Trophoblast cell (in vitro differentiated cells and primary cell): ENCODE measurements at places on chromosomes 11 and 22.

- H3K27ac ChIP-seq: no peak overlapping the region
- H3K4me3 ChIP-seq: no peak overlapping the region
- no peaks in the 10 kb centered on the region for H3K27me3 ChIP-seq
- no peaks in the 10 kb centered on the region for H3K36me3 ChIP-seq
- H3K4me1 ChIP-seq: no peaks in the 10 kb centered on the region
- no peak for DNase-seq
Measured at GRCh38 chr11:64485074-64485473, 105.9 kb upstream of the SLC22A12 start.

- DNase-seq: peak; percentile 36
- H3K27me3 ChIP-seq: no peaks in the 10 kb centered on the region
- H3K27ac ChIP-seq: no peak overlapping the region
- no peak overlapping the region for H3K4me3 ChIP-seq
- H3K4me1 ChIP-seq: no peaks in the 10 kb centered on the region
Measured at GRCh38 chr11:76077575-76078150, 128.6 kb downstream of the WNT11 start.

DNA sequence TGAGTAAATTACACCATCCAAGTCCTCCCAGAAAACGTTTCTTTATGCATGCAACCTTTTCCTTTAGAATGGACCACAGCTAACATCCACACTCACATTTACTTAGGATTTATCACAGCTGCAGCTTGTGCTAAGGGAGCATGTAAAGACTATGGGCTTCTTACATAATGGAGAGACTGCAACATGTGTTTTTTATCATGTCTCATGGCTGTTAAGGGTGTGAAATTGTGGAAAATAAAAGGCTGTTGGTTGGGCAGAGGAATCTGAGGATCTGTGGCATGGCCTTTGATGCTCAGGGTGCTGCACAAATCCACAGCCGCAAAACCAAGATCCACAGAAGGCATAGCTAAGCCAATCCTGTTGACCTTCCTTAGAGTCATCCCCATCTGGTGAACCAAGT is 112.0 kb upstream of the MTNR1B start:
- H3K4me3 ChIP-seq: no peak overlapping the region
- no peak overlapping the region for H3K27ac ChIP-seq
- no peaks in the 10 kb centered on the region for H3K4me1 ChIP-seq
- H3K36me3 ChIP-seq: no peaks in the 10 kb centered on the region

DNA sequence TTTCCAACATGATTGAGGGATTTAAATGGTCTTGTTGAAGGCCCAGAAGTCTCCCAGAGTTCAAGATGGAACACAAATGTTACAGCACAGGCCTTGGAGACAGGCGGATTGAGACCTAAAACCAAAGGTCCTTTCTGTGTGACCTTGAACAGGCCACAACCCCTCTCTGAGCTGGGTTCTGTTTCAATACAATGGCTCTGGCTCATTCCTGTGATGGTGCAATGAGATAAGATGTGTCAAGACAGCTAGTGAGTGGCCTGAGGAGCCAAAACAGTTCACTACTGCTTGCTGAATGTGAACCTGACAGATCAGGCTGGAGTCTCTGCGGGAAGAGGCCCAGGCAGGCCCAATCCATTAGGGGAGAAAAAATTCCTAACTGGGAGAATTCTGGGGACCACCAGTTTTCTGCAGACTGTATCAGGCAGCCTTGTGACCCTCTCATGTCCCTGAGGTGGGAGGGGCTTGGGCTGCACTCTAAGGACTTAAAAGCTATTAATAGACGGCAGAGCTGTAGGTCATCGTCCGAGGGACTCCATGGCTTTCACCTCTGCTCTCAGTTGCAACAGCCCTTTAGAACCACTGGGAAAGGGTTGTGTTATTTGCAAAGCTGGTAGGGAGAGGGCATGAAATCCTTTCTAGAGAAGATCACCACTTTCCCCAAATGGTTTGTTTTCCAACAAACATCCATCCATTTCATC is 126.1 kb upstream of the TEAD1 start:
- peak overlapping the region; percentile 90 for H3K27ac ChIP-seq
- H3K4me3 ChIP-seq: no peak overlapping the region
- H3K27me3 ChIP-seq: no peaks in the 10 kb centered on the region
- no peak for DNase-seq

GRCh38 chr22:23786261-23786710 is 480 bp upstream of the SMARCB1 start:
- no peak for DNase-seq
- peak overlapping the region; percentile 39 for H3K27ac ChIP-seq
- no peaks in the 10 kb centered on the region for H3K27me3 ChIP-seq
- no peak overlapping the region for H3K4me3 ChIP-seq

DNA sequence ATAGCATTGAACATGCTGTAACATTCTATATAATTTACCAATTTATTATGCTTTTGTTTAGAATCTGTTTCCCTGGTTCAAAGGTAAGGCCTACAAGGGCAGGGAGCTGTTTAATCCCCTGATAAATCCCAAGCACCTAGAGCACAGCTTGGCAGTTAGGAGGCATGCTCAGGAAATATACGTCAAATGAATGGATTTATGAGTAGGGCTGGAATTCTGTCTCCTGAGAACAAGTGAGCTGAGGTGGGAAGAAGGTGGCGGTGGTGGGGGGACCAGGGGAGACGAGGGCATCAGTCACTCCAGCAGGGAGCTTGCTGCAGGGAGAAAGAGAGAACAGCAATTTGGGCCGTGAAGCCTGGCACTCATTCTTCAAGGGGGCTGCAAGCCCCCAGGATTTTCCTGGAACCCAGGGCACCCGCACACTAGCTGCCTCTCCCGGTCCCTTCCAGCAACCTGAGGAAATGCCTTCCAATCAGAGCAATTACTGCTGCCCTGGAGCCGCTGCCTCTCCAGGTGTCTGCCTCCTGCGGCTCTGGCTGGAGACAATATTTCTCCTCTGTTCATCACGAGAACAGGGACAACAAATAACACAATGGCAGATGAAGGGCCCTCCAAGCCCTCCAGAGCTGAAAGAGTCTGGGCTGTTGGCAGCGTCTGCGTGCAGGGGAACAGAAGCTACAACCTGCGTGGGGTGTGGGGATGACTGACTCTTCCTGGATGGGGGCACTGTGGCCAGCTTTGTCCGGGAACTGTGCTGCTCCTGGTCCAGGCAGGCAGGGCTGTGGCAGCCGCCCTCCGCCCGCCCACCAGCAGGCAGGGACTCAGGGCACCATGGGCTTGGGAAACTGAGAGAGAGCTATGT is 233.4 kb downstream of the ST3GAL4 start:
- DNase-seq: no peak
- no peak overlapping the region for H3K27ac ChIP-seq
- H3K27me3 ChIP-seq: no peaks in the 10 kb centered on the region
- no peak overlapping the region for H3K4me3 ChIP-seq

DNA sequence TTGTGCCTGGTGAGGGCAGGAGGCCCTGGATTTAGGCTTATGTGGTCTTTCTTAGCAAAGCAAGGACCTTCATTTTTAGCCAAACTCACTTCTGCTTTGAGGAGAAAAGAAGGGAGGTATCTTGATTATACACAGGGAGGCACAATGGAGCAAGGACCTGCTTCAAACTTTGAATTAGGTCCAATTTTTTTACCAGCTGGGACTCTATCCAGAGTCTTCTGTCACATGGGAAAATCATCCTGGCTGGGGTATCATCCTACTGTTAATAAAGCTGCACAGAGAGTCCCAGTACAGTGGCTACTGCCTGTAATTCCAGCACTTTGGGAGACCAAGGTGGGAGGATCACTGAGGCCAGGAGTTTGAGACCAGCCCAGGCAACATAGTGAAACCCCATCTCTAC is 87.8 kb downstream of the CWC15 start:
- H3K27ac ChIP-seq: no peak overlapping the region
- H3K4me3 ChIP-seq: no peak overlapping the region
- H3K36me3 ChIP-seq: peaks cover 41% of the 10 kb centered on the region
- H3K27me3 ChIP-seq: no peaks in the 10 kb centered on the region
- H3K4me1 ChIP-seq: peaks cover 12% of the 10 kb centered on the region
- no peak for DNase-seq

- H3K27me3 ChIP-seq: no peaks in the 10 kb centered on the region
- no peaks in the 10 kb centered on the region for H3K36me3 ChIP-seq
- H3K4me3 ChIP-seq: no peak overlapping the region
- DNase-seq: peak; percentile 97
Measured at GRCh38 chr11:69497221-69497787, 15.8 kb downstream of the LINC01488 start.

GRCh38 chr11:76276046-76276780 is 69.9 kb upstream of the WNT11 start:
- H3K36me3 ChIP-seq: no peaks in the 10 kb centered on the region
- DNase-seq: no peak
- no peaks in the 10 kb centered on the region for H3K27me3 ChIP-seq
- H3K4me3 ChIP-seq: no peak overlapping the region
- no peaks in the 10 kb centered on the region for H3K4me1 ChIP-seq

GRCh38 chr11:10107497-10107896 is 186.5 kb downstream of the SBF2 start:
- H3K4me1 ChIP-seq: no peaks in the 10 kb centered on the region
- no peaks in the 10 kb centered on the region for H3K27me3 ChIP-seq
- no peak overlapping the region for H3K4me3 ChIP-seq
- no peak overlapping the region for H3K27ac ChIP-seq
- DNase-seq: no peak
- no peaks in the 10 kb centered on the region for H3K36me3 ChIP-seq

DNA sequence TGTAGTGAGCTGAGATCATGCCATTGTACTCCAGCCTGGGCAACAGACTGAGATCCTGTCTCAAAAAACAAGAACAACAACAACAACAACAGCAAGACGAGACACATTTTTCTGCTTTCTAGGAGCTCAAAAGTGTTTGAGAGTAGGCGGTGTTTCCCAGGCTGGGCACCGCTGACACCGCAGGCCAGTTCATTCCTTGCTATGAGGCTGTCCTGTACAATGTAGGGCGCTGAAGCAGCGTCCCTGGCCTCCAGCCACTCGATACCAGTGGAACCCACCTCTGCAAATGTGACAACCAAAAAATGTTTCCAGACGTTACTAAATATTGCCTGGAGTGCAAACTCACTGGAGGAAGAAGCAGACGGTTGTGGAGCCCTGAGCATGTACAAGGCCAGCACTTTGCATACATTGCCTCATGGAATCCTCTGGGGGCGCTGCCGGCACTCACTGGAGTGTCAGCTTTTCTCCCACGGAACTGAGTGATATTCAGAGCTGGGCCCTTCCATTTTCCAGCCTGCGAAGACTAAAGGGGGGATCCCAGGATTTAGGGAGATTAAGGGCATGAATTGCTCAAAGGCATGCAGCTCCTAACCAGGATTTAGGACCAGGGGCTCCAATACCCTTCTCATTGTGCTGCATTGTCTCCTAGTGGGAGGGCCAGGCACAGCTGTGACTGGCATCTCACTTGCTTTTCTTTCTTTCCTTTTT is 5.8 kb upstream of the MIEF1 start:
- H3K36me3 ChIP-seq: no peaks in the 10 kb centered on the region
- H3K4me3 ChIP-seq: no peak overlapping the region
- peaks cover 9% of the 10 kb centered on the region for H3K4me1 ChIP-seq
- DNase-seq: peak; percentile 68
- no peaks in the 10 kb centered on the region for H3K27me3 ChIP-seq

DNA sequence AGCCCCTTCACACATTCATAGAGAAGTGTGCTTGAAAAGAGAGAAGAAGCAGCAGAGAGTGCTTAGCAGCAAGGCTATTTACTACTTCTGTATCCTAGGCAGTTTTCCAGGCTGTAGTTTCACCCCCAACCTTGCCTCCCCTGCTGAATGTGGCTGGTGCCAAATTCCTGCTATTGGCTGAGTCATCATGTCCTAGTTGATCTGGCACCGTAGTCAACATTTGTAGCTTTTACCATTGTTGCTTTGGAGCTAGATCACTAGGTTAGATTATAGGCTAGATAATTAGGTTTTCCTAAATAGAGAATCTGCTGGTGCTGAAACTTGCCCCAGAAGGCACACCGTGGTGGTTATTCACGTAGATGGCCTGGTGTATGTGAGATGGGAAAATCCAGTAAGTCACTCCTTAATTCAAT is 32.7 kb downstream of the ARHGAP42 start:
- peak; percentile 9 for DNase-seq
- no peak overlapping the region for H3K4me3 ChIP-seq
- H3K36me3 ChIP-seq: no peaks in the 10 kb centered on the region

GRCh38 chr11:77102246-77103210 is at the start of gene OMP:
Gene OMP, plus strand, starts transcription at chr11:77102840. Its CDS starts 0 bp downstream, at chr11:77102840.
- H3K27ac ChIP-seq: no peak within 1 kb of the TSS
- DNase-seq: no peak
- H3K4me3 ChIP-seq: no peak within 1 kb of the TSS
- H3K36me3 ChIP-seq: no peaks in the 10 kb centered on the region
- H3K4me1 ChIP-seq: peaks cover 6% of the 10 kb centered on the region

GRCh38 chr11:86453290-86454030 is 78.8 kb downstream of the CCDC81 start:
- no peak for DNase-seq
- no peaks in the 10 kb centered on the region for H3K27me3 ChIP-seq
- no peaks in the 10 kb centered on the region for H3K36me3 ChIP-seq
- H3K4me1 ChIP-seq: peaks cover 4% of the 10 kb centered on the region

GRCh38 chr11:119794756-119795155 is 65.8 kb upstream of the NECTIN1 start:
- no peak overlapping the region for H3K27ac ChIP-seq
- H3K4me3 ChIP-seq: no peak overlapping the region
- no peaks in the 10 kb centered on the region for H3K27me3 ChIP-seq
- peaks cover 9% of the 10 kb centered on the region for H3K4me1 ChIP-seq
- no peaks in the 10 kb centered on the region for H3K36me3 ChIP-seq
- DNase-seq: no peak

DNA sequence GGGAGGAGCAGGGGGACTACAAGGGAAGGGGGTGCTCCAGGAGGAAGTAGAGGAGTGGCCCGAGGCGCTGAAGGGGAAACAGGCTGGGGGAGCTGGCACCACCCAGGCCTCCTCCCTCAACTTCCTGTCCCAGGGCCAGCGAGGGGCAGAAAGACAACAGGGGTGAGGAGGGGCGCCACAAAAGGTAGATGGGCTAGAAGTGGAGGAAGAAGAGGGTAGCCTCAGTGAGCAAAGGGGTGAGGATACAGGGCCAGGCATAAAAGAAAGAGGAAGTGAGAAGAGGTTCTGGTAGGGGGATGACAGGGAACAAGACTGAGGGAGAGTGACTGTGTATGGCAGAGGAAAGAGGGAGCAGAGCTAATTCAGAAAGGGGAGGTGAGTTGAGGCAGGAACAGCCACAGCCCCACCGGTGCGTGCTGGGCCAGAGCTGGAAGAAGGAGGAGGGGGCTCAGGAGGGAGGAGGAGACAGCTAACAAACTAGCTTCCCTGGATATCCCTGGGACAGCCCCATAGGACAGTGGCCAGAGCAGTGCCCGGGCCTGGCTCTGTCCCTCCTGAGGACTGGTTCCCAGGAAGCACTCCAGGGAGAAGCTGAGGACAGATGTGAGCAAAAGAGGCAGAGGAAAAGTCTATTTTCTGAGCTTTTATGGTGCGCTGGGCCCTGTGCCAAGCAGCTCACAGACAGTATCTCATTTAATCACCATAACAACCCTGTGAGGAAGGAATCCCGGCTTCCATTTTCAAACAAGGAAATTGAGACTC is 8.5 kb downstream of the DCHS1 start:
- H3K4me3 ChIP-seq: no peak overlapping the region
- no peak for DNase-seq
- H3K36me3 ChIP-seq: no peaks in the 10 kb centered on the region
- no peaks in the 10 kb centered on the region for H3K27me3 ChIP-seq
